ENCODE measurements at places on chromosomes 5 and 9.

DNA sequence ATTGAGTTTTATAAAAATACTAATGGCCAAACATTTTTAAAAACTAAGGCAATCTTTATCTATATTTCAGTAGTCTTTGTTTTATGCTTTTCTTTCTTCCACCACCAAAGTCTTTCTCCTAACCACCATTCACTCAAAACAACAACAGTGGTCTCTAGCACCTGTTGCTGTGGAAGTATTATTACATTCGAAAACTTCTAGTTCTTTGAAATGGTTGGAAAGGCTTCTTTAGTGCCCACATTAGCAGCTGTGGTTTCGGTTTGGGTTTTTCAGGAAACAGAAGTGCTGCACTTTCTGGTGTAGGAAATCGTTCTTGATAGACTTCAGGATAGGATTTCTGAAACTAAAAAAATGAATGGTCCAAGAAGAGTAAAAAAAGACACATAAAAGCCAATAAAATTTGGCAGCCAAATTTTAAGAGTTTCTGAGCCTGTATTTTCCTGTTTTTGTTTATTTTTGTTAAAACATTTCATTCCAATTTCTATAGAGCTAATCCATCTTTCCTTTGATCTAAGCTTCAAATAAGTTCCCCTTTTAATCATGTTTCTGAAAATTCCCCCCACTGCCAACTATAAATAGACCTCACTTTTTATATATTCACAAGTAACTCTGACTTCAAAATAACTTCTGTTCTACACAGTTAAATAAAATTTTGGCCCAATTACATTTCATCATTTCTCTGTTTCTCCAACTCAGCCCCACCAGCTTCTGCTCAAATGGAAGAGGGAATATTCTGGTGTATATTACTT, 102.2 kb downstream of the DEPDC1B start:
- no peak for DNase-seq

GRCh38 chr5:59193616-59194319, 610.9 kb downstream of the RAB3C start:
- DNase-seq: no peak

DNA sequence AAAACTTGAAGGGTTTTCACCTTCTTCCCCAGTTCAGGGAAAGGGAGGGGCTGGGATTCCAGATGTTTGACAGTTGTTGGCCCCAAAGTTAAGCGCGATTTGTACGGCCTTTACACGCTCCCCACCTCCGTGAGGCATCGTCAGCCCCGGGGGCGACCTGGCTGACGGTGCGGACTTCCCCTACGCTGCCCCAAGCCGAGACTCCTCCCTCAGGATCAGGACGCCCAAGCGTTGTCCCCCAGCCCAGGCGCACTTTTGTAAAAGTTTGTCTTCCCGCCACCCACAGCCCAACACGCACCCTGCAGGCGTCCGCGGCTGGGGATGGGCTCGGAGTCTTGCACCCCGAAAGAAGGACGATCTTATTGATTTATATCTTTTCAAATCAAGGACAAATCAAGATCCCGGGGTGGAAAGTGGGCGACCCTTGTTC, 713 bp downstream of the MOB3B start:
- DNase-seq: peak; percentile 33

DNA sequence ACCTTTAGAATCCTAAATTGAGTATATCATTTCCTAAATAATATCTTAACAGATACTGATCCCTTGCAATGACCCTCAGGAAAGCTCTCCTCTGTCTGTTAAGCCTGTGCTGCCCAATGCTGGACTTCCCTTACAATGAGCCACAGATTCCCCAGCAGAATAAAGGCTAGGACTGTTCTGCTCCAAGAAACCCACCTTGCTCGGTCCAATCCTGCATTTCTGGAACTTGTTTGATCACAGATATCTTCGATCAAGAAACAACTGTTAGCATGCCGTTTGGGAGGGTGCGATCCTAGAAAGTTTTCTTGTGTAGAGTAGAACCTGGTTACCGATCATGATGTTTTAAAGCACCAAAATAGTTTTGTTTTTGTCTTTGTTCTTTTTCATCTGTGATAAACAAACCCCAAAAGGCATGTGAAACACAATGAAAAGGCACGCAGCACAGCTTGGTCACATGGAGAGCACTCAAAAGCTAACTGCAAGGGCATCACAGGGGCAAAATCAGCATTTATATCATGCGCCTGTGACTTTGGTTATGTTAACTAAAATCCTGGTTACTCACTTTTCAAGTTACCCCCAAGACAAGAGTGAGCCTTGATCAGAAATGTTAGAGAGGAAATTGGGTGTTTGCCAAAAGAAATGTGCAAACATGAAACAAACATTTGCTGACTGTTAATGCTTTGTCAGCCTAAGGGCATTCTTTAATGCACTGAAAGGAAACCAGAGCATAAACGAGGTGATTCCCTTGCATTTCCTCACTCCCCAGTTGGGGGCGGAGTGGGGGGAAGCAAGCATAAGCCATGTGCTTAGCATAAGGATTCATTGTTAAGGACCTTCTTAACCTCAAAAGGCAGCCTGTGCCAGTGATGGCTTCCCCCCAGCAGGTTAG, 61.9 kb upstream of the ADAMTS16 start:
- no peak for DNase-seq

- no peak for DNase-seq
Measured at GRCh38 chr5:134550271-134551214, 25.1 kb downstream of the JADE2 start.

DNA sequence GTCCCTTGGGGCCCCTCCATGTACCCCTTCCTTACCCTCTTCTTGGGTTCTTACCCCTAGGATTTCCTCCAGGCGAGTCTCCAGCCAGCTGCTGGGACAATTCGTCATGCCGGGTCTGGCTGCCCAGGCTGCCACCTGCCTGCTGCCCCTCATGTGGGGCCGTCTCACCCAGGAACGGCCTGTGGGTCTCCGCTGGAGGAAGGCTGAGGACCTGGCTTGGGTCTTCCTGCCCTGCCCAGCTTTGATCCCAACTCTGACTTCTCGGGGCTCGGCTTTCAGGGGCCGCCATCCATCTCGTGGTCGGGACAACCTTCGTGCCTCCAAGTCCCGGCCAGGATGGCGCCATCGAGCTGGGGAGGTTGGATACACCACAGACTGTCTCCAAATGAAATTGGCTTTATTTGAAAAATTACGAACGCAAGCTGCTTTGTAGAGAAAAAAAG, 38.1 kb downstream of the HMCN2 start:
- no peak for DNase-seq

DNA sequence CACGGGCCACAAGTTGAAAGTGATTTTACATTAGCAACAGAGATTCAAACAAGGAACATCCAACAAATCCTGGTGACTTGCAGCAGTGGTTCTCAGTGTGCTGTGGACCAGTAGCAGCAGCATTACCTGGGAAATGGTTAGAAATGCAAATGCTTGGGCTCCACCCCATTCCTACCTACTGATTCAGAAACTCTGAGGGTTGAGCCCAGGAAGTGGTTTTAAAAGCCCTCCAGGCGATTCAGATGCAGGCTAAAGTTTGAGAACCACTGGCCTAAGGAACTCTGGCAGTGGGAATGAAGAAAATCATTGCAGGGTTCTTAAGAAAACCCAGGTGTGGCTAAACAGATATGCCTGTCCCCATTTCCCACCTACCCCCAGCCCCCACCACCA, 398.8 kb downstream of the ENC1 start:
- DNase-seq: no peak

- no peak for DNase-seq
Measured at GRCh38 chr5:16453609-16454008, 12.0 kb downstream of the ZNF622 start.

GRCh38 chr5:150112201-150113046, 26.1 kb upstream of the CSF1R start:
- DNase-seq: no peak

- DNase-seq: no peak
Measured at GRCh38 chr5:93417490-93417889, 163.5 kb downstream of the NR2F1-AS1 start.

- DNase-seq: no peak
Measured at GRCh38 chr9:81497091-81497490, 192.3 kb downstream of the TLE1 start.

- no peak for DNase-seq
Measured at GRCh38 chr5:21831145-21831787, 1021.9 kb downstream of the CDH12 start.

DNA sequence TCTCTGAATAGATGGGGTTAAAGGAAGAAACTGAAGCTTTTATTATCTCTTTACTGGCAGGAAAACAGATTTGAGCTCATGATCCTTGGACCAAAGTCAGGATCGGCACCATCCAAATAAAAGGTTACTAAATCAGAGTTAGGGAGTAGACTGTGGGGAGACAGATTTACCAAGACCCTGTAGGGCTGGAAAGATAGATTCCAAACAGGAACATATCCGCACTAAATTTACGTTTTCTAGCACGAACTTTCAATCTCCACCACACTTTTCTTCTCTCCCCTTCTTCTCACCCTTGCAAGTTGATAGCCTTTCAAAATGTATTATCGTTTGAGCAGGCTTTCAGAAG, 120.0 kb upstream of the HMHB1 start:
- DNase-seq: no peak

DNA sequence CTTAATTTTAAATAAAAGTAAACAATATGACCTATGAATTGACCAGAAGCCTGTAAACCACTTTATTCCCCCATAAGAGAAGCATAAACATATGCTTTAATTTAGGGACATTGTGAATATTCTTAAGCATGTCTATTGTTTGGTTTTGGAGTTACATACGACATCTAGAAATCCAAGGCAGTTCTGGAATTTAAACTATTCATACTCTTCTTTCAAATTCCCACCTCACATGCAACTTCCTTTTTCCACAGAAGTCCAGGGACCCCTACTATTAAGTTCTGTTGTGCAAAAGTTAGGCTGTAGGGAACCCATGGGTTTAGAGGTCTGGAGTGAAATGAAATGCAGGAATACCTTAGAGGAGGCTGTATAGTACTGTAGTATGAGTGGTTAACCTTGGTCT, 2.1 kb downstream of the RIC1 start:
- no peak for DNase-seq

Data from stimulated activated CD4-positive, alpha-beta T cell treated with anti-CD3 and anti-CD28 coated beads, Interleukin-4, amount 100 ng/mL, for 48 hours (primary cell).